ENCODE measurements at places on chromosomes 4 and X.
A peak's percentile ranks its signal among the peaks of the same experiment; 100 is the strongest.

GRCh38 chrX:154603438-154604430, 15.3 kb downstream of the CTAG1B start:
- DNase-seq = peak; percentile 6

- no peak for DNase-seq
These were observed 986.4 kb downstream of the NLGN4X start for GRCh38 chrX:5242091-5242790.

DNA sequence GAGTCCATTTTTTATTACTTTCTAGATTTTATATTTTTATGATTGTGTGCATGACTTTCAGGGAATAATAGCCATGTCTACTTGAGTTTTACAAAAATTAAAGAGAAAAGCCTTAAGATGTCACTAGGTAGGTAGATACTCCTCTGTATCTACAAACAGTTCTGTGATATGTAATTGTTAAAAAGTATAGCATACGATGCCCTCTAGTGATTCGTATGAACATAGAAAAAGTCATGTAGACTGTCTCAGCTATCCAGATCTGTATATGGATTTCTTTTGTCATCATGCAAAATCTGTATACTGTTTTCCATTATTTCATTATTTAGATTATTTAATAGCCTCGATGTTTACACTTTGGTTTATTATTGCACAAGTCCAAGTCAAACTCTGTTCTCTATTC, 856.6 kb downstream of the CENPC start:
- DNase-seq = no peak

DNA sequence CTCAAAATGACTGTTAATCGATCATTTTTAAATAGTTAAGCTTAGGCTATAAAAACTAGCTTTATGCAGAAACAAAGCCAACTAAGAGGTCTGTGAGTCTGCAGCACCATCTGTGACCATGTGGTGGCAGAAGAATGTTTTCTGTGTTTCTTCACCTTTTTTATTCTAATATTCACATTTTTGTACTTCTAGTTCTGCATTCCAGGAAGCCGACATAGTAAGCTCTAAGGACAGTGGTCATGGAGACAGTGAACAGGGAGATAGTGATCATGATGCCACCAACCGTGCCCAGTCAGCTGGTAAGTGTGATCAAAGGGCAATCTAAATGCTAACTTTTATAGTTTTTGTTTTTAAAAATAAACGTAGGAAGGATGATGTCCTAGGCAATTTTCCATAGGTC, 5.6 kb downstream of the PCDH10 start:
- DNase-seq = peak; percentile 44

DNA sequence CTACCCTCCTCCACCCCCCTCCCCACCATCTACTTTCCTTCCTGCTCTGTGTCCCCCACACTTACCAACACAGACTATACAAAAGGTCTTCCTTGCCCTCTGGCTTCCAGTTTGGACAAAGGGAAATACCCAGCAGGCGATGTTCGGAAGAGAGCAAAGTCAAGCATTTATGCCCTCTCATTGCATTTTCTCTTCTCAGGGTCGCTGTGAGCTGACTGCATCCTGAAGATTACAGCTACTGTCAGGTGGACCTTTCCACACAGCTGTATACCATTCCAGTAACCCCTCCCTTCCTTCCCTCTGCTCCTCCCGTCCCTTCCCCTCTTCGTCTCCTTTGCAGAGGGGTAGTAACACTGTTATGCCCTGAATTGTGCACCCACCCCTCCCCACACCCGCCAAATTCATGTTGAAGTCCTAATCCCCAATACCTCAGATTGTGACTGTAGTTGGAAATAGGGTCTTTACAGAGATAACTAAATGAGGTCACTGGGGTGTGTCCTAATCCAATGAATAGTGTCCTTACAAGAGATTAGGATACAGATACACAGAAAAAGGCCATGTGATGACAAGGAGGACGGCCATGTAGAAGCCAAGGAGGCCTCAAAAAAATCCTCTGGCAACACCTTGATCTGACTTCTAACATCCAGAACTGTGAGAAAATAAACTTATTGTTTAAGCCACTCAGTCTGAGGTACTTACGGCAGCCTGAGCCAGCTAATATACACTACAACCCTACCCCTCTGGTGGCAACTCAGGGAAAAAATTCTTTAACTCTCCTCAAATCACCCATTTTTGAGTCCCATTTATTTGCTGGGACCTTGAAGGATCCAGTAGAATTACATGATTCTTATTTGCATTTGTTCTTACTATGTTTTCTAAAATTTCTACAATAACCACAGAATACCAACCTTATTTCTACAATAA, 11.7 kb downstream of the MORF4L2 start:
- no peak for DNase-seq

DNA sequence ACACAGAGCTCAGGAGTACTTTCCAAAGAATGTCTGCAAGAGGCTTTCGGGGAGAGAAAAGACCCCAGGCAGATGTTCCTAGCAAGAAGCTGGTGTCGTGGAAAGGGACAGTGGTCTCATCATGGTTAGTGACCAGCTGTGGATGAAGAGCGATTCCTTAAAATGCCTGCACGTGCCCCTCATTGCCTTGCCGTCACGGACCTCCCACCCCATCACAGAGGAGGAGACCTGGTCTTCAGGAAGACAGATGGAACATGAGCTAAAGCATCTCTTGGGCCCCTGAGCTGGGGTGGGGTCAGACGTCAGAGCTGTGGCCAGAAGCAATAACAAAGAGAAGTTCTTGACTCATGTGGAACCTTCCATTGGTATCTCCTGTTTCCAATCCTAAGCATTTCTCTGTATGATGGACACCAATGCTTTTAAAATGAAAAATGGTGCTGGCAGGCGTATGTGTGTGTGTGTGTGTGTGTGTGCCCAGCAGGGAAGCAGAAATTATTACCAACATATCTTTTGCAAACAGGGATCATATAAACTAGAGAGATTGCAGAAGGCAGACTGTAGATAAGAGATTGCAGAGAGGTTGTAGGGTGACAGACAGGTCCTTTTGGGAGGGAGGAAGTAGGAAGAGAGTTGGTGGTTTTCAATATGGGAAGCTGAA, 25.2 kb upstream of the ASMTL start:
- DNase-seq = no peak

DNA sequence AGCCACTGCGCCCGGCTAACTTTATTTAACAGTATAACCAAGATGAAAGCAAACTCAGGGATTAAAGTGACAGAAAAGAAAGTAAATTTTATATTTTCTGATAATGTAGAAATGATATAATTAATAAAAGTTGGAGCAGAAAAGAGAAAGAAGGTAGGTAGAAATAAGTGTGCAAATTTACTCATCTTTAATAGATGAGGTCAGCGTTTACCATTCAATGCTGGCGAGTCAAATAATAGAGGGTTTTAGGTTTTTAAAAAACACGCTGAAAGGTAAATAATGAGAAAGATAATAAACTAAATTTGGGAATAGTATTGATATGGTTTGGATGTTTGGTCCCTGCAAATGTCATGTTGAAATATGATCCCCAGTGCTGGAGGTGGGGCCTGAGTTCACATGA, 13.6 kb downstream of the CDKN2AIP start:
- DNase-seq = no peak

DNA sequence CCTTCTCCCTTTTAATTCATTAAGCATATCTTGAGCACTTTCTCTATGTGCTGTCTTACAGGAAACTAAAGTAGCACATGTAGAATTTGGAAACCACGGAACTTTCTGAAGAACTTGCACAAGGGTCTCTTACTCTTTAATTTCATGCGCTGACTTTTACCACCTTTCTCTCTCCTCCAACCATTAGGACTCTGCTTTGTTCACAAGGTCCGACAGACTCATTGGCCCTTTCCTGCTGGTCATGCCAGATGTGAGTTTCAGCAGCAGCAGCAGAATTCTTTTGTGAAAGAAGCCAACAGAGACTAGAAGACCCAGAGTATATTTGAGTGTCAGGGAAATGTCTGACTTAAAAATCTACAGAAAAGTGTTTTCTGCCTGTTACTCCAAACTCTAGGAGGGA, 207.1 kb downstream of the GUCY2F start:
- no peak for DNase-seq

GRCh38 chrX:85994228-85994627, 53.1 kb downstream of the CHM start:
- no peak for DNase-seq

GRCh38 chr4:140220058-140220457, 66.1 kb upstream of the MAML3 start:
- DNase-seq = no peak

DNA sequence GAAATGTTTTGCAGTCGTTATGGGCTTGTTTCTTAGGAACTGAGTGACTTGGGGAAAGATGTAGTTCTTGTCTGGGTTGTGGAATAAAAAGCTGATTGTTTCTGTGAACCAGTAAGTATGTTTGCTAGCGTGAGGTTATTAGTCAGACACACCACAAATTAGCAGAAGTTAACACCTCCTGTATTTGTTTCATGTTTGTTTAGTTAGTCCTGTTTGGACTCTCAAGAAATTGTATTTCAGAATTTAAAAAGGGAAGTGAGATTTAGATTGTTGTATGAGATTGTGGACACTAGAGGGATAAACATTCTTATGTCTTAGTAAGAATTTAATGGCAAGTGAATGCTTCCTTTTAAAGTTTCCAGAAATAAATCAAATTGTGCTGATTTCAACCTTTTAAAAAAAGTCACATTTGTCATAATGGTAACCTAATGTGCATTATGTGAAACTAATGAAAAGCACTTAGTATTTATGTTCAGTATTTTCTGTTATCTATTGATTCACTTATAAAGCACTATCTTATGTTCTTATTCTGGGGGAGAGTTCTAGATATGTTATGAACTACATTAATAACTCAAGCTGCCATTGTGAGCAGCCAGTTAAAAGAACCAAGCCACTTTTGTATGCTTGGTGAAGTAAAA, 25.6 kb downstream of the ATP10D start:
- no peak for DNase-seq

- DNase-seq = no peak
These were observed 124.3 kb upstream of the UGT8 start for GRCh38 chr4:114474188-114474800.

GRCh38 chrX:131704136-131704695, 160.3 kb downstream of the OR13H1 start:
- DNase-seq = peak; percentile 94

DNA sequence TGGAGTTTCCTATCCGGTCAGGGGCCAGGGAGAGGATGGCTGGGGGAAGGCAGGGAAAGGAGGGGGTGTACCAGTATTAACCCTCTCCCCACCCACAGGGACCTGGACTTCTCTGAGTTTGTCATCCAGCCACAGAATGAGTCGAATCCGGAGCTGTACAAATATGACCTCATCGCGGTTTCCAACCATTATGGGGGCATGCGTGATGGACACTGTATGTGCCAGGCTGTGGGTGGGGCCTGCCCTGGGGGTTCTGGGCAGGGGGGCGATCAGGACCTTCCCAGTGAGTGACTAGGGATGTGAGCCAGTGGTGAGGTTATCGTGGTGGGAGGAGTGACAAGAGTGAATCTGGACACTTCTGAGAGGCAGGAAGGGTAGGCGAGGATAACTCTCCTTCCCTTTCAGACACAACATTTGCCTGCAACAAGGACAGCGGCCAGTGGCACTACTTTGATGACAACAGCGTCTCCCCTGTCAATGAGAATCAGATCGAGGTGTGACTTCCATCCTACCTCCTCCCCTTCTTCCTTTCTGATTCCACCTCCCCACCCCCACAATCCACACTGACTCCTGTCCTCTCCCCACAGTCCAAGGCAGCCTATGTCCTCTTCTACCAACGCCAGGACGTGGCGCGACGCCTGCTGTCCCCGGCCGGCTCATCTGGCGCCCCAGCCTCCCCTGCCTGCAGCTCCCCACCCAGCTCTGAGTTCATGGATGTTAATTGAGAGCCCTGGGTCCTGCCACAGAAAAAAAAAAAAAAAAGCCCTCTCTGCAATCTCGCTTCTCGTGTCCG, 14.6 kb downstream of the USP11 start:
- DNase-seq = no peak

GRCh38 chrX:154398668-154399526, 720 bp downstream of the RPL10 start:
- peak; percentile 93 for DNase-seq

- DNase-seq = no peak
These were observed 120.8 kb downstream of the DCLK2 start for GRCh38 chr4:150199056-150199455.
